ENCODE measurements at places on chromosomes 5 and 9.

GRCh38 chr5:11013793-11014192 is 252.8 kb upstream of the DAP start:
- no peak for DNase-seq

- no peak for DNase-seq
Observed at GRCh38 chr5:141042555-141042954, 8.6 kb upstream of the PCDHB1 start.

- no peak for DNase-seq
Observed at GRCh38 chr5:134813407-134813806, 32.4 kb upstream of the C5orf24 start.

GRCh38 chr5:83767409-83767992 is 46.8 kb upstream of the HAPLN1 start:
- peak; percentile 15 for DNase-seq

DNA sequence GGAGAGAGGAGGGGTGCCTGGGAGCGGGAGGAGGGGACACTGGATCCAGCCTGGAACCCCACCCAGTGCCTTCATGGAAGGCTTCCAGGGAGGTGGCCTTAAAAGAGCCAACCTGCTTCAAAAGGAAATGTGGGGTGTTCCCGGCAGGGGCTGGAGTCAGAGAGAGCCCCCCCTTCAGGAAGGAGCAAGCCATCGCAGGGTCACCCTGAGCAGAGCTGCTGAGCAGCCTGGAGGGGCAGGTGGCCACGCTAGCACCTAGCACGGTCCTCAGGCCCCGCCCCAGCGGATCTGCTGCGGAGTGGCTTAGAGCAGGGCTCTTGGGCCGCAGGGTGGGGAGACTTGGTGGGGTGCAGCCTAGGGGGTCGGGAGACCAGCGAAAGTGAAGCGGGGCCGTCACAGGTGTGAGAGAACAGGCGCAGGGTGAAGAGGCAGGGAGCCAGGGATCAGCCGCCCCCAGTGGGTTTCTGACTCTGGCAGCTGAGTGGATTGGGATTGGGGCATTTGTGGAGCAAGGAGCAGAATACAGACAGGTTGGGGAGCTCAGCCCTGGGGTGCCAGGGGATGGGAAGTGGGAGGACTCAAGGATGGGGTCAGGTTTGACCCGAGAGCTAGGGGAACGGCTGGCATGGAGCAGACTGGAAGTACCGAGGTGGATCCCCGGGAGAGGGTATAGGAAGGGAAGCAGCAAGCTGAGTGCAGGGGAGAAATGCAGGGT is 1.5 kb downstream of the LCN2 start:
- no peak for DNase-seq

DNA sequence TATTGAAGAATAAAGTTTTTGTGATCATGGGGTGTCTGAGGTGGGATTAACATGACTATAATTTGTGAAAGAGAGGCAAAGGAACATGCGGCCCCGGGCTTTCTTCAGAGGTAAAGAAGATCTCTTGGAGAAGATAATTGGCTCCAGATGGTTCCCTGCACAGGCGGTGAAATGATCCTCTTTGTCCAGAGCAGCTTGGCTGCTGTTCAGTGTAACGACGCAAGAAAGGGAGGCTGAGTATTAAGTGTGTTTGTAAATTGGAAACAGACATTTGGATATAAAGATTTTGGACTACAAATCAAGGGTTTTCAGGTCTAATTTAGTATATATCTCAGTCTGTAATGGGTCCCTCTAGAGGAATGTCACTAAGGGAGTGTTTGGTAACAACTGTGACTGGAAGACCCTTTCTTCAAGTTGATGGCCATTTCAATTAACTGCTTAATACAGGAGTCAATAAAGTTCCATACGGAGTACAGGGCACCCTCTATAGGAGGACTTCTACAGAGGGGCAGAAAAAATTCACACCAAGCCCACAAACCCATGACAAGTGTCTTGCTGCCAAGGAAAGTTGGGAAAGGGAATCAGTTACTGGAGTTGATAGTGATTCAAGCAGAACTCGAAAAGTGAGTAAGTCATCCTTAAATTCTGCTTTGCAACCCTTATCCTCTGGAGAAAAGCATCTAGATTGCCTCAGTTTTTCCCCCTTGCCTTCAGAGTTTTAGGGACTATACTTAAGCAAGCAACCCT is 4.1 kb downstream of the EQTN start:
- peak; percentile 65 for DNase-seq

DNA sequence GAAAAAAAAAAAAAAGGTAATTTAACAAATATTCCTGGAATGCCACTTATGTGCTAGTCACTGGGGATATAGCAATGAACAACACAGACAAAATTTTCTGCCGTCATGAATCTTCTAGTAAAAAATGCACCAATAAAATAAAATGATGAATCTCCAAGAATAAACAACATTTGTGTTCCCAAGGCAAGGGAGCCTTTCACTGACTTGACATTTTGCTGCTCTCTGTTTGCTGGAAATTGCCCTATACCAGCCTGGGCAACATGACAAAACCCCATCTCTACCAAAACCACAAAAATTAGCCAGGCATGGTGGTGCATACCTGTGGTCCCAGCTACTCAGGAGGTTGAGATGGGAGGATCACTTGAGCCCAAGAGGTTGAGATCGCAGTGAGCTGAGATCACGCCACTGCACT is 64.5 kb upstream of the ERBIN start:
- DNase-seq = peak; percentile 99

GRCh38 chr5:55497712-55498111 is 37.1 kb downstream of the PLPP1 start:
- no peak for DNase-seq

GRCh38 chr5:57711471-57711870 is 228.9 kb upstream of the ACTBL2 start:
- no peak for DNase-seq

DNA sequence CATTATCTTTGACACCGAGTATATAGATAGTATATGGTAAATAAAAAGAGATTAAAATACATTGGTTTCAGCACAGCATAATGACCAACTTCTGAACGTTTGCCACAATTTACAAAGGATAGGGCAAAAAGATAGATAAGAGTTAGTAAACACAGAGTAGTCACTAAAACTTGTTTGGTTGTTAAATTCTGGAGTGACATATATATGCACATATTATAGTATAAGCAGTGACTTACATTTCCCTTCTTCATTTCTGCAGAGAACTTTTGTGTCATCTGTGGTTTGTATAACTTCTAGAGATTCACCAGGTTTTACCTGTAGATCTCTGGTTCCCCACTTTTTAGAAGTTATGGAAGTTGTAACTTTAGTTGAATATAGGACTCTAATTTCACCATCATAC is 44.4 kb upstream of the RICTOR start:
- no peak for DNase-seq

DNA sequence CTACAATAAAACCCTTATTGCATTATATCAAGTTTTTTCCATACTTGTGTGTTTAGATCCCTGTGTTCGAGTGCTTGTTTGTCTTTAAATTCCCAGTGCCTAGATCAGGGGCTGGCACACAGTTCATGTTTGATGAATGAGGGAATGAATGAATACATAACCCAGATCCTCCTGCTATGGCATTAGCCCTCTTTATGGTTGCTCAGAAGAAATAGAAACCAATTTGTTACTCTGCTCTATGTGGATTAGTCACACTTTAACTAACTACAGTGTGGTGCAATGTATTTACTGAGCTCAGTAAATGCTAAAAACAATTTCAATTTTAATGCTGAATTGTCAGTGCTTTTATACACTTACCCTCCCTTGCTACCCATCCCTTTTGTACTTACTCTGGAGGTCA is 16.4 kb upstream of the GALNT10 start:
- DNase-seq = no peak

DNA sequence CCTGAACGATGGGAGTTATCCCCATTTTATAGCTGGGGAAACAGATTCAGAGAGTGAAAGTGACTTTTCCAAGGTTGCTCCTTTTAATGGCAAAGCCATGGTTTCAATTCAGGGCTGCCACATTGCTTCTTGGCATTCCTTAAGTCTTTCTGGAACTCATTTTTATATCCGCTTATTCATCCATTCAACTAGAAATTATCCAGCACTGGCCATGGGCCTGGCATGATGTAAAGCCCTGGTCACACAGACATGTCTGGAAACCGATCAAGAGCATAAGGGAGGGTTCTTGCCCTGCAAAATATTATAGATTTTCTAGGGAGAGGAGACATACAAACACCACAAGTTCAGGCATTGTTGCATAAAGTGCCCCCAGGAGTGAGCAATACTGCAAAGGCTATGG is 43.0 kb upstream of the COL15A1 start:
- DNase-seq = no peak

DNA sequence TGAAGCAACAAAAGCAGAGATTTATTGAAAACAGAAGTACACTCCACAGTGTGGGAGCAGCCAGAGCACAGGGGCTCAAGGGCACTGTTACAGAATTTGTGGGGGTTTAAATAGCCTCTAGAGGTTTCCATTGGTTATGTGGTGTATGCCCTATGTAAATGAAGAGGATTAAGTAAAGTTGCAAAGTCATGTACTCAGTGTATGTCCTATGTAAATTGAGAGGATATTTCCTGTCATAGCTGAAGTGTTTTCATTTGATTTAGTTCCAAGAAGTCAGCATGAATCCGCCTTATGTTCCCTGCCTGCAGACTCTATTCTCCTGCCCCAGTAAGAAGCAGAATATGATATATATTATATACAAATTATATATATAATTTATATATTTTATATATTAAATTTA is 966.0 kb upstream of the COX7C start:
- DNase-seq = no peak

- DNase-seq = no peak
Observed at GRCh38 chr5:175354964-175355363, 89.0 kb downstream of the DRD1 start.

GRCh38 chr5:82408033-82408432 is 129.9 kb upstream of the RPS23 start:
- no peak for DNase-seq

- DNase-seq = peak; percentile 66
Observed at GRCh38 chr9:91847581-91848091, 102.4 kb downstream of the ROR2 start.

- no peak for DNase-seq
Observed at GRCh38 chr9:99628849-99629620, 192.7 kb upstream of the NR4A3 start.

DNA sequence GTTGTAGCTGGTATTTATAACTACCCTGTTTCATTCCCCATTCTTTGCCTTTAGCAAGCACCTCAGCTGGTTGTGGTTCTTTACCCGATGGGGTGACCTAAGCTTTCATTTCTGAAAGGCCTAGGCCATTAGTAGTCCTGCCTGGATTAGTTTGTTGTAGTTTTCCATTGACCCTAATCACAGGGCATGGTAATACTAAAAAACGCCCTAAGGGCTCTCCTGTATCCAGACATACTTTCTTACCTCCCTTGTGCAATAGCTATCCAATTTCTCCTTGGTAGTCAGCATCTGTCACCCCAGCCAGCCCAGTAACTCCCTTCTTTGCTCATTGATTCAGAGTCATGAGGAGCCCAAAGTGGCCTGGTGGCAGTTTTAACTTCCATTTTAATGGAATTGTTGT is 24.0 kb downstream of the TMOD1 start:
- DNase-seq = no peak

DNA sequence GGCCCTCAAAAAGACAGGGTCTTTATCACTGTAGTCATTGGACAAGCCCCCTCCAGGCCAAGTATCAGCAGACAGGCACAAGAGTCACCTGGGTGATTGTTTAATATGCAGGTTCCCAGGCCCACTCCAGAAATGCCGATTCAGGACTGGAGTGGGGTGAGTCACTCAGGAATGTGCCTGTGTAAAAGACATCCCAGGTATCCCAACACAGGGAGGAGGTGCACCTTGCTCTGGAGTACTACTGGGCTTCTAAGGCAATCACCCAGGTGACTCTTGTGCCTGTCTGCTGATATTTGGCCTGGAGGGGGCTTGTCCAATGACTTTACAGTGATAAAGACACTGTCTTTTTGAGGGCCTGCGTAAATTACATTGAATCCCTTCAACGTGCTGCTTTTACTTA is 40.6 kb downstream of the ACTL7B start:
- no peak for DNase-seq

- DNase-seq = no peak
Observed at GRCh38 chr5:77225531-77225930, 15.1 kb downstream of the PDE8B start.

GRCh38 chr5:9877488-9877887 is 247.3 kb upstream of the TAS2R1 start:
- DNase-seq = peak; percentile 38

- no peak for DNase-seq
Observed at GRCh38 chr5:136020001-136020382, 8.8 kb upstream of the TGFBI start.

- DNase-seq = no peak
Observed at GRCh38 chr5:10892911-10893215, 131.8 kb upstream of the DAP start.

GRCh38 chr9:114507726-114508125 is 2.5 kb upstream of the WHRN start:
- no peak for DNase-seq

GRCh38 chr5:143156086-143156485 is 247.4 kb downstream of the NR3C1 start:
- no peak for DNase-seq

DNA sequence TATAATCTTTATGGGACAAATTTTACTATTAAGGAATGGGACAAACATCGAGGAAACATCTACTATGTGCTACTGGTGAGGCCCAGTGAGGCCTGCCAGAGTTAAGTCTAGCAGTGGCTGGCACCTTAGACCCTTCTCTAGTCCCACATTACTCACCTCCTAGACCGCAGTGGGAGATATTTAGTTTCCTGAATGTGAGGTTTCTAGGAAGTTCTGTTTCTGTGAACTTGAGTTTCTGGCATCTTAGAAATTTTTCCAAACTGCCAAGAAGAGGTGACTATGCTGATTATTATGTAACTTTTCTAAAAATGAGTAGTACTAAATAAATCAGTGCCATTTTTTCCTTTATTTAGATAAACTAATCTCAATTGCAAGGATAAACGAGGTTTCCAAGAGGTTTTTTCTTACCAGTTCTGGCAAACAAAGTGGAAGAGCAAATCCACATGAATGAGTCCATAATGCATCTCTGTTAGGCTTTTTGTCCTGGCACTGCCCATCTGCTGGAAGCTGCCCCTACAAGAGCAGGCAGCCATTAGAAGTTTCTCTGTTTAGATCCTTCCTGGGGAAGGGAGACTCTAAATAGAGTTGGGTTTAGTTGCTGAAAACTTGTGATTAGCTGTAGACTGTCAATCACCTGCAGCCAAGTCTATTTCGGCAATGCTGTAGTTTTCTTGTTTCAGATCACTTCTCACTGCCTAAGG is 348.7 kb downstream of the MAN2A1 start:
- peak; percentile 22 for DNase-seq

DNA sequence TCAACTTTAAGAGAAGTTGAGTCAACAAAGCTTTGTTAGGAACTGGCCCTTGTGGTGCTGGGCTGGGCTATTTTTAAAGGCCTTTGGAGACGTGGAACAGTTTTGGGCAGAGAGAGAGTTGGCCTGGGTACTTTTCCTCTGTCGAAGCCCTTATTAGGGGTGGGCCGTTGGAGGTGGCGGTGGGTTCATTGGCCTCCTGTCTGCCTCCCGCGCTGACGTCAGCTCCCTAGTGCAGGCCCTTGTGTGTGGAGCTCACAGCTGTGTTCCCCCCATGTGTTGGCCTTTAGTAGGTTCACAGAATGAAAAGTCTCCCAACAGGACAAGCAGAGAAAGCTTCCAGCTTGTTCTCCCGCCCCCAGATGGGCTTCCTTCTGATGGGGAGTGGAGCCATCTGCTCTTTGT is 2.7 kb downstream of the NCS1 start:
- no peak for DNase-seq

GRCh38 chr5:71528206-71528605 is 58.9 kb upstream of the MCCC2 start:
- no peak for DNase-seq

- DNase-seq = no peak
Observed at GRCh38 chr5:56077796-56078233, 83.1 kb upstream of the IL6ST start.

GRCh38 chr9:77455312-77455927 is 192.7 kb downstream of the GNA14 start:
- DNase-seq = no peak

Measured in fibroblast of skin of right biceps (primary cell).